ENCODE measurements at places on chromosomes 12 and 14.

DNA sequence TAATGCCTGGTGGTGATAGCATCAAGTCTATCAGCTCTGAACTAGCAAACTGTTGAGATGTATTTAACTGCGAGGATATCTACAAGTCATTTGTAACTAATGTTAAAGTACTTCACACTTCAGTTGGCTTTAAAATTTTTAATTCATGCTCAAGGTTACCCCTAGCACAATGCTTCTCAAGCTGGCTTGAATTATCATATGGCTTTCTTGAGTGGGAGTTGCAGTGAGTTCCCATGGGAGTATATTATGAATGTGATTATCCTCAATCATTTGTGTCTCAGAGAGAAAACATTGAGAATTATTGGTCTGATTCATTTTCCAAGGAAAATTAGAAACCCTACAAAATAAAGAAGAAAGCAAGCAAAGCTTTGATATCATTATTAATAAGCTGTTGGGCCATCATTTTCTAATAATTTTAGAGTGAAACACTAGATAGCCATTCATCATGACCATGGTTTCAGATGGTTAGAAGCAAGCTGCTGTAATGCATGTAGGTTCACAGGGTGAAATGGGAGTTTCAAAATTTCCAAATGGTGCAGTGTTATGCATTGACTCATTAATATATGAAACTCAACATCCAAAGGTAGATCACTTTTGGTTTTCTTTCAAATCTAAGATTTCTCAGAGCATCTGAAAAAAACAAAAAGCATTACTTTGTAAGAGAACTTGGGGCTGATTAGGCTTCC is 11.8 kb upstream of the KRAS start:
- DNase-seq = no peak

DNA sequence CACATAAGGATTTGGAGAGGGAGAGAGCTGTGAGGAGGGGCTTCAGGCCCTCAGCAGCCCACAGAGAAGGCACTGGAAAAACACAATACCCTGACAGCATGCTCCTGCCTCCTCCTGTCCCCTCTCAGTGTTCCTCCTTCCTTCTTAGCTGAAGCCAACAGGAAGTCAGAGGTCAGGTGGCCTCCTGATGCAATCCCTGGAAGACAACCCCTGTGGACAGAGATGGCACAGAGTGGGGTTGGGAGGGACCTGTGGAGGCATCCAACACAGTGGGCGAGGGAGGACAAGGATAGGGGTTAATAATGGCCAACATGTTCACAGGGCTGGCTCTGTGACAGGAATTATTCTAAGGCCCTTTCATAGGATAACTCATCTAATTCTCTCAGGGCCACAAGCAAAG is 15.4 kb upstream of the IFI27L2 start:
- no peak for DNase-seq

GRCh38 chr12:79689477-79690141 is 1.2 kb downstream of the PAWR start:
- DNase-seq = peak; percentile 70

DNA sequence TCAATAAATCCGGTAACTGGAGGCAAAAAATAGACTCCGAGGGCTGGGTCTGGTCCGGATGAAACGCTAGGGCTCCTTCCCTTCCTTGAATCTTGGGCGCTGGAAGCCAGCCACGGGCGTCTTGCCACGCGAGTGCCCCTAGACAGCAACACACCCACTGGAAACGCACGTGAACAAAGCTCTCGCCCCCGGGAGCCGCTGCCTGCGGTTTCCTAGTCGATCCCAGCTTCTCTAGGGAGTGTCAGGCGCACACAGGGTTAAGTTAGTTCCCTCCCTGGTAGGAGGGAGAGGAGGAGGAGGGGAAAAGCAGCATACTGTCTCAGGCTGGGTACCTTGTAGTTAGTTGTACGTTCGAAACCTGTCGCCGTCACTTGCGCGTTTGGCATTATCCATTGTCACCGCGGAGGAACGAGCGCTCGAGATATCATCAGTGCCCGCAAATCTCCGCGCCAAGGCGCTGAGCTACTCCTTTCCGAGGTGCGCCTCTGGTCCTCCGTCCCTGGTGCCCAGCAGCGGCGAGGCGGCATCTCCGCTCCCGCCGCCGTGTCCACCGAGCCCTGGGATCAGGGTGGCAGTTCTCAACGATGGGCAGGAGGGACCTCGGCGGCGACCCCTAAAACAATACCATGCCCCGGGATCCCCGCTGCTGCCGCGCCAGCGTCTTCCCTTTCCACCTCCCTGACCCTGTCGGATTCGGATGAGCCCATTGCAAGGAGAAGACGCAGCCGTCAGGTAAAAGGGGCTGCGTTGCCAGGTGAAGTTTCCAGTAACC is at the start of gene FLRT2:
Gene FLRT2, plus strand, starts transcription at position 342 of the 772 bp plus-strand sequence. CDS start 91,371 bp downstream, outside the sequence.
- no peak for DNase-seq

DNA sequence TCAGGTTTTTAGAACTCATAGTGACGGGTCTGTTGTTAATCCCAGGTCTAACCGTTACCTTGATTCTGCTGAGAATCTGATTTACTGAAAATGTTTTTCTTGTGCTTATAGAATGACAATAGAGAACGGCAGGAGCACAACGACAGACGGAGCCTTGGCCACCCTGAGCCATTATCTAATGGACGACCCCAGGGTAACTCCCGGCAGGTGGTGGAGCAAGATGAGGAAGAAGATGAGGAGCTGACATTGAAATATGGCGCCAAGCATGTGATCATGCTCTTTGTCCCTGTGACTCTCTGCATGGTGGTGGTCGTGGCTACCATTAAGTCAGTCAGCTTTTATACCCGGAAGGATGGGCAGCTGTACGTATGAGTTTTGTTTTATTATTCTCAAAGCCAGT is 34.4 kb downstream of the PSEN1 start:
- DNase-seq = no peak

DNA sequence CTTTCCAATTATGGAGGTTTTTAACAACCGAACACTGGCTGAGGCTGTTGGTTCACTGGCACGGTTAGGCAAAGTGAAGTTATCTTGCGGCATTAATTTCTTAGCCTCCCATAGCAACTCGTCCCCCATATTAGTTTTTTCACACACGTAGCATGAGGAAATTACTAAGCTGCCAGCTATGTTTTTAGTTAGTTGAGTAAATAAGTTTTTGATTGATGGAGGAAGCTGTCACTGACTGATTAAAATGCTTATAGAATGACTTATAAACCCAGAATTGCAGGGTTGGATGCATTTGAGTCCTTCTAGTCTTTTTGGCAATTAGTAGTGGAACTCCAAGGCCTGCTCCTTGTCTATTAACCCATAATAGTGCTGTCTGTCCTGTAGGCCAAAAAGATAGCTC is 97.1 kb downstream of the ALG10 start:
- DNase-seq = no peak

GRCh38 chr12:85310456-85311076 is 30.5 kb downstream of the ALX1 start:
- DNase-seq = no peak

DNA sequence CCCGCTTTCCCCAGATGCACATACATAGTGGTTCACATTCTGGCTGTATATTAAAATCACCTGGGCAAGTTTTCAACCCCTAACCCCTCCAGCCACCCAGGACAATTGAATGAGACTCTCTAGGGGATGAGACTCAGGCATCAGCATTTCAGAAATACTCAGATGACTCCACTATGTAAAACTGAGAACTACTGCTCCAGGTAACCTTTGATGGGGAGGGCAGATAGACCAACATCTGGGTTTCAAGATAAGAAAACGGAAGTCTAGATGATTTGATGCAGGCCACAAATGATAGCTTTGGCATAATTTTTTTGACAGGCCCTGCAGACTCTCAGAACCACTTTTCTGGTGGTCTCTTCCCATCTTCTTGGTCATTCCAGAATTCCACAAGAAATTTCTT is 341.1 kb downstream of the EMP1 start:
- DNase-seq = no peak

DNA sequence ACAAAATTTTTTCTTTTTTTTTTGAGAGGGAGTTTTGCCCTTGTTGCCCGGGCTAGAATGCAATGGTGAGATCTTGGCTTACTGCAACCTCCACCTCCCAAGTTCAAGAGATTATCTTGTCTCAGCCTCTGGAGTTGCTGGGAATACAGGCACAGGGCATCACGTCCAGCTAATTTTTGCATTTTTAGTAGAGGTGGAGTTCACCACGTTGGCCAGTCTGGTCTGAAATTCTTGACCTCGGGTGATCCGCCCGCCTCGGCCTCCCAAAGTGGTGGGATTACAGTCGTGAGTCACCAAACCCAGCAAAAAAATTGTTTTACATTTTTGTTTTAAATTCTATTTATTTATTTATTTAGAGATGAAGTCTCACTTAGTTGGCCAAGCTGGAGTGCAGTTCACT is 4.7 kb upstream of the SLC2A14 start:
- DNase-seq = no peak
